ENCODE measurements at places on chromosomes 1 and 21.

DNA sequence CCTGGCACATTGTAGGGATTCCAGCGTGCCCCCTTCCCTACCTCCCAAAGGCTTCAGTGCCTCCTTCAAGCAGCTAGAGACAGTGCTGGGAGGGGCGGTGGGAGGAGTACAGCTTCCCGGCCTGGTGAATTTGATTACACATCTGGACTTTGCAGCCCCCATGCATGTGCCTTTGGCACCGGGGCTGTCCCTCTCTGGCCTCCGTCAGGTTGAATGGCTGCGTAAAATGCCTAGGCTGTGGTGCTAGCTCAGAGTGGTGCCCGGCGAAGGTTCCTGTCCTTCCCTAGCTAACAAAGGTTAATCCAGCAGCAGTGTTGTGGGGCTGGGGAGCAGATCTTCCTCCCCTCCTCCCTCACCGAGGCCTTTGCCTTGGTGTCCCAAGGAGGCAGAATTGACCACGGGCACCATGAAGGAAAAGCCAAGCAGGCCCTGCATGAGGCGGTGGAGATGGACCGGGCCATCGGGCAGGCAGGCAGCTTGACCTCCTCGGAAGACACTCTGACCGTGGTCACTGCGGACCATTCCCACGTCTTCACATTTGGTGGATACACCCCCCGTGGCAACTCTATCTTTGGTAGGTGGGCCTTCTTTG, 66.2 kb downstream of the ALPL start:
- H3K27ac ChIP-seq: peak overlapping the region; percentile 65
- no peak overlapping the region for H3K4me3 ChIP-seq
- no peaks in the 10 kb centered on the region for H3K36me3 ChIP-seq
- DNase-seq: no peak
- peaks cover 8% of the 10 kb centered on the region for H3K4me1 ChIP-seq

DNA sequence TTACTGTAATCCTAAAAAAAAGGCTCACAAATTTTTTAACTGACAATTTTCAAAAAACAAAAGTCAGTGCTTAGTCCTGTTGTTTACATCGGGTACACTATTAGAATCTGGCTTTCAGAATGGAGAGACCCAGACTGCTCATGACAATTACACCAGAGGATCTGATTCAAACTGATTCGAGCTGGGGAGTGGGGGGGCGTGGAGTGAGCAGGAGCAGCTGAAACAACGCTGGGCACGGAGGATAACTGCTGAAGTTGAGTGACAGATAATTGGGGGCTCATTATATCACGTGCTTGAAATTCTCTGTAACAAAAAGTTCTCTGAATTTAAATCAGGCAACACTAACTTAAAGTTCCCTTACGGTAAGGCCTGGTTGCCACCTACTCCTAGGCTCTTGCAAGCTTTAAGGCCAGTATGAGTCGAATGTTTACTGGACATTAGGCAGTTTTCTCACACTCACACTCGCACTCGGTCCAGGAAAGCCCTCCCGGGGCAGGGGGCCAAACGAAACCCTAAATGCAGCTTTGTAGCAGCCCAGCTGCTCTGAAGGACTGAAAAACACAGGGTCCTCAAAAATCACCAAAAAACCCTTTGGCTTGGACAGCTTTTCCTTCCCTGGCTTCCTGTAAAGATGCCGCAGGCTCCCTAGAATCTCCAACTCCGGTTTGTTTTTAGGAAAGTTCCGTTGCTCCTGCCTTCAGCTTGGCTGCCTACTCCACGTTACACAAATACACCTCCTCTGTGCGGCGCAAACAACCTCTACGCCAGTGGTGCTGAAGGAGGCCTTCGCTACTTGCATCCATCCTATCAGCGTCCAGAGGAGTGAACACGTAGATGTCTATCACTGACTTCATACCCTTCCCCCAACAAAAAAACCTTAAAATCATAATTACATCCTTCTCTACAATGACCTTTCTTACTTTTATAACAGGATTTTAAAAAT, 42.9 kb downstream of the CAPZB start:
- H3K36me3 ChIP-seq: no peaks in the 10 kb centered on the region
- no peaks in the 10 kb centered on the region for H3K27me3 ChIP-seq
- H3K4me1 ChIP-seq: peaks cover 6% of the 10 kb centered on the region
- no peak for DNase-seq
- no peak overlapping the region for H3K4me3 ChIP-seq

- H3K4me3 ChIP-seq: no peak overlapping the region
- H3K27me3 ChIP-seq: no peaks in the 10 kb centered on the region
- H3K36me3 ChIP-seq: no peaks in the 10 kb centered on the region
- no peak overlapping the region for H3K27ac ChIP-seq
These were observed 195.5 kb downstream of the LMO4 start for GRCh38 chr1:87524021-87524754.

GRCh38 chr1:93549811-93550210, 101.9 kb downstream of the FNBP1L start:
- H3K27me3 ChIP-seq: no peaks in the 10 kb centered on the region
- H3K36me3 ChIP-seq: peaks cover 19% of the 10 kb centered on the region
- no peak overlapping the region for H3K27ac ChIP-seq
- DNase-seq: no peak
- peaks cover 9% of the 10 kb centered on the region for H3K4me1 ChIP-seq
- no peak overlapping the region for H3K4me3 ChIP-seq

DNA sequence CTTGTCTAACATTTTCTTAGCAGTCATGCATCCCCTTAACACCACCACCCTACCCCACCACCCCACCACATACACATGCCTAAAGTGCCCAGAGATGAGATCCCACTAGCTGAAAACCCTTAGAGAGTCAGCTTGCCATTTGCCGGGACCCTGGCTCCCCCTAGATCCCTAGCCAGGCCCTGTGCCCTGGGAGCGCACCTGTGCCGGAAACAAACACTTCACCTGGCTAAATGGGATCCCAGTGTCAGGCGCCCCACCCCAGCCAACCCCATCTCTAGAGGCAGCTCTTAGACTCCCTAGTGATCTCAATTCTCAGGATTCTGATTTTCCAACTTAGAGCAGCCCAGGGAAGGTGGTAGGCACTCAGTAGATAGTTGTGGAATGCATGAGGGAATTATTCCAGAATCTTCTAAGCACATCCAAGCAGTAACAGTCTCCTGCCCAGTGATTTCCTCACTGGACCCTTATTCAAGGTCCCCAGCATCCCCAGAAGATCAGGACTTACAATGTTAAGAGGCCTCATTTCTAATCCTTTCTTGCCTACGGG, 105.2 kb downstream of the LAMC2 start:
- no peak overlapping the region for H3K27ac ChIP-seq
- no peaks in the 10 kb centered on the region for H3K27me3 ChIP-seq
- no peaks in the 10 kb centered on the region for H3K4me1 ChIP-seq
- no peaks in the 10 kb centered on the region for H3K36me3 ChIP-seq
- DNase-seq: no peak

DNA sequence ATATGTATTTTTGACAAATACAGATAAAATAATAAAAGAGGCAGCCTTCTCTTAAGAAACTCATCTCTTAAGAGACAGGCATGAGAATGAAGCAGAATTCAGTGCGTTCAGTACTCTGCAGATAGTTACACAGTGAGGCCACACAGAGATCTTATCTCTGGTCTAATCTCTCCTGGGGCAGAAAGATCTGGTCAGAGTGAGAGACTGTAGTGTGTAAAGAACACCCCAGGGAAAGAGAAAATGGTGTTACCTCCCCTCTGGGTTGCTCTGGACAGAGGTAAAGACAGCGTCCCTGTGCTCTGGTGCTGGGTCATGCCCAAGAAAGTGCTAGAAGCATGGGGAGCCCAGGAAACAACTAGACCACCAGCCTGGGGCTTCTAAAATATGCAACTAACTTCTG, 216.3 kb downstream of the SIPA1L2 start:
- no peaks in the 10 kb centered on the region for H3K4me1 ChIP-seq
- H3K36me3 ChIP-seq: no peaks in the 10 kb centered on the region
- H3K4me3 ChIP-seq: no peak overlapping the region
- no peak overlapping the region for H3K27ac ChIP-seq
- no peaks in the 10 kb centered on the region for H3K27me3 ChIP-seq
- DNase-seq: no peak

- H3K4me3 ChIP-seq: peak overlapping the region; percentile 99
- peaks cover 3% of the 10 kb centered on the region for H3K4me1 ChIP-seq
- H3K36me3 ChIP-seq: no peaks in the 10 kb centered on the region
- peak overlapping the region; percentile 97 for H3K27ac ChIP-seq
- H3K27me3 ChIP-seq: no peaks in the 10 kb centered on the region
- DNase-seq: no peak
These were observed 872 bp downstream of the GPBP1L1 start for GRCh38 chr1:45685308-45686014.

DNA sequence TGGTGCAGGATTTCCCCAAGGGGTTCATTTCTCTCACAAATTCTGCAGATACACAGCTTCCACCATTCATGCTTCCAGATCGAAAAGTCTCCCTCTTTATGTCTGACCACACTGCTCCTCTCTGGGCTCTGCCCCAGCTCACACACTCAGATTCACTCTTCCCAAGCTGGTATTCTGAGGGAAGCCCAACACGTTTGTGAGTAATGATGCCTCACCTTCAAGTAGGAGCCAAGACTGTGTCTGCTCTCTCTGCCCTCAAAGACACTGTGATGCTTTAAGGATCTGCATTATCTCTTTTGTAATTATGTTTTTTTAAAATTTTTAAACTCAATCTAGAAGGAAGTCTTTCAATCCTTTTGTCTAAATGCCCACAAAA, 19.8 kb downstream of the PRAMEF11 start:
- H3K27ac ChIP-seq: no peak overlapping the region
- no peak overlapping the region for H3K4me3 ChIP-seq
- no peaks in the 10 kb centered on the region for H3K27me3 ChIP-seq
- H3K36me3 ChIP-seq: no peaks in the 10 kb centered on the region

- H3K4me1 ChIP-seq: no peaks in the 10 kb centered on the region
- no peak overlapping the region for H3K27ac ChIP-seq
- peak; percentile 39 for DNase-seq
- no peaks in the 10 kb centered on the region for H3K27me3 ChIP-seq
- H3K4me3 ChIP-seq: no peak overlapping the region
- H3K36me3 ChIP-seq: no peaks in the 10 kb centered on the region
These were observed 45.1 kb downstream of the TRIM11 start for GRCh38 chr1:228361314-228362140.

DNA sequence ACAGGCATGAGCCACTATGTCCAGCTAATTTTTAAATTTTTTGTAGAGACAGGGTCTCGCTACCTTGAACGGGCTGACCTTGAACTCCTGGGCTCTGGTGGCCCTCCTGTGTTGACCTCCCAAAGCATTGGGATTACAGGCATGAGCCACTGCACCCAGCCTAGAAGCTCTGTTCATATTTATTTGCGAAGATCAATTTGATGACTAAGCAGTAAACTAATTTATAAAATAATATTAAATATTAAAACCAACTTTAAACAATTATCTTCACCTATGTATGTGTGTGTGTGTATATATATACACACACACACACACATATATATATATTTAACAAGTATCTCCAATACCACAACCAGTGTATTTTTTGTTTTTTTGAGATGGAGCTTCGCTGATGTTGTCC, 4.4 kb downstream of the NADK start:
- H3K27me3 ChIP-seq: no peaks in the 10 kb centered on the region
- no peak for DNase-seq
- H3K4me1 ChIP-seq: peaks cover 9% of the 10 kb centered on the region
- no peak overlapping the region for H3K4me3 ChIP-seq
- no peaks in the 10 kb centered on the region for H3K36me3 ChIP-seq
- no peak overlapping the region for H3K27ac ChIP-seq

DNA sequence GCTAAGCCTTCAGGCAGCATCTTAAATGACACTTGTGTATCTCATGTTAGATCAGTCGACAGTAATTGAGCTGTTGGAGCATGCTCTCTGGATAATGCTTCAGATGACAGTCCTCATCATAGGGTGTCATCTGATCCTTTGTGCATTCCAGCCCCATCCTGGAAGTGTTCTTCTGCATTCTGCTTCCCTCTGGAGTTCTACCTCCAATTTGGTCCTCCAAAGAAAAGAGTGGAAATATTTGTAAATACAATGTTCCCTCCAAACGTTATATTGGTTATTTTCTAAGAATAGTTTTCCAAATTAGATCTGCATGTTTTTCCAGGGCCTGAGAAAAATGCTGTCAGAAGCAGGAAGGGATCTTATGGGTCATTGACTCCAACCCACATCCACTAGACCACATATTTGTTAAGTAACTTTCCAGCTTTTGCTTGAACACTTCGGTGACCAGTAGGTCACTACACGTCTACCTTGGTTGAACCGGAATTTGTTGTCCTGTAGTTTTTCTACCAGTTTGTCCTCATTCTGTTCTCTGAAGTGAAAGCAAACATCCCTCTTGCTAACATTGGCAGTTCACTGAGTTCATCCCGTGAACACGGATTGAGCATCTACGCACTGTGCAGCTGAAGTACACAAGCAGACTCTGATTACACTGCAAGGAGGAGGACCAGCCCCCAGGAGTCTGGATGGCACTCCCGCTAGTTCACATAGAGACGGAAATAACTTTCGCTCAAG, 136.0 kb downstream of the TLR5 start:
- peak overlapping the region; percentile 21 for H3K4me3 ChIP-seq
- peak; percentile 74 for DNase-seq
- peaks cover 20% of the 10 kb centered on the region for H3K36me3 ChIP-seq
- peaks cover 8% of the 10 kb centered on the region for H3K4me1 ChIP-seq

DNA sequence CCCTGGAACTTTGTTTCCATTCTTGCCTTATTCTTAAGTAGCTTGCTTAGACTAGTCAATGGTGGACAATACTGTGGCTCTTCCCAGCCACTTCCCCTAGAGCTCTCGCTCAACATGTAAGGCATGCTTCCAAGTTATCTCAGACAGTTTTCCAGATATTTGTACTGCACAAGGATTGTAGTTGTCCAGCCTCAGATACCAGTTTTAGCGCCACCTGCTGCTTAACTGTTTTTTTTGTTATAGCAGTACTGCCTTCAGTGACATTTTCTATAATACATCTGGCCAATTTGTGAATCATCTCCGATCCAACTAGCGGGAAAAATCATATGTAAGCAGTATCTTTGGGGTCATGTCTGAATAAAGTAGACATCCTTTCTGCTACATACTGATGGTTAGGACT, 346.7 kb upstream of the ADGRL4 start:
- H3K36me3 ChIP-seq: no peaks in the 10 kb centered on the region
- no peak overlapping the region for H3K27ac ChIP-seq
- peak; percentile 18 for DNase-seq
- H3K4me3 ChIP-seq: no peak overlapping the region

DNA sequence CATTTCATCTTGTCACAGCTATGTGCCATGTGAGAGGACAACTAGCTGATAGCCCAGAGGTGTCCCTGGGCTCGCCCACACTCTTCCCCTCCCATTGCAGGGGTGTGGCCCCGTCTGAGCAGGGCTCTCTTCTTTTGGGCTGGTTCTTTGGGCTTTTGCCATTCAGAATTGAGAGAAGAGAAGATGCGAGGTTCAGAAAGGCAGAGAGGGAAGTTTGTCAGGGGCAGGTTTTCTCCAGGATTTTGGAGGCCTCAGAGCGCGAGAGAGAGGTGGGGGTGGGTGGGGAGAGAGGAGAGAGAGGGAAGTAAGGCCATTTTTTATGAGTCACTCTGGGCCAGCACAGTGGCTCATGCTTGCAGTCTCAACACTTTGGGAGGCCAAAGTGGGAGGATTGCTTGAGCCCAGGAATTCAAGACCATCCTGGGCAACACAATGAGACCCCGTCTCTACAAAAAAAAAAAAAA, 5.2 kb downstream of the IFI6 start:
- H3K27ac ChIP-seq: no peak overlapping the region
- no peaks in the 10 kb centered on the region for H3K27me3 ChIP-seq
- H3K4me1 ChIP-seq: peaks cover 12% of the 10 kb centered on the region
- no peak for DNase-seq
- no peaks in the 10 kb centered on the region for H3K36me3 ChIP-seq

GRCh38 chr21:31352836-31353235, 8.8 kb upstream of the TIAM1 start:
- H3K27me3 ChIP-seq: no peaks in the 10 kb centered on the region
- H3K36me3 ChIP-seq: no peaks in the 10 kb centered on the region
- no peaks in the 10 kb centered on the region for H3K4me1 ChIP-seq
- no peak overlapping the region for H3K4me3 ChIP-seq
- no peak overlapping the region for H3K27ac ChIP-seq
